Left cardiac atrium (tissue), 4 donors: ENCODE measurements at places on chromosomes 16 and 17. TPM values are rescaled to one million over a fixed set of nuclear protein-coding genes. Genes with fewer than 3 reads are reported as not detected.

- DNase-seq = no peak
Observed at GRCh38 chr17:82649501-82650261, 1.4 kb upstream of the WDR45B start.

Gene RHBDF2
- 18.9 TPM for total RNA-seq

Gene ABCC12
- not detected for total RNA-seq

- no peak for DNase-seq
Observed at GRCh38 chr16:71893888-71894228, 1.5 kb upstream of the IST1 start.

DNA sequence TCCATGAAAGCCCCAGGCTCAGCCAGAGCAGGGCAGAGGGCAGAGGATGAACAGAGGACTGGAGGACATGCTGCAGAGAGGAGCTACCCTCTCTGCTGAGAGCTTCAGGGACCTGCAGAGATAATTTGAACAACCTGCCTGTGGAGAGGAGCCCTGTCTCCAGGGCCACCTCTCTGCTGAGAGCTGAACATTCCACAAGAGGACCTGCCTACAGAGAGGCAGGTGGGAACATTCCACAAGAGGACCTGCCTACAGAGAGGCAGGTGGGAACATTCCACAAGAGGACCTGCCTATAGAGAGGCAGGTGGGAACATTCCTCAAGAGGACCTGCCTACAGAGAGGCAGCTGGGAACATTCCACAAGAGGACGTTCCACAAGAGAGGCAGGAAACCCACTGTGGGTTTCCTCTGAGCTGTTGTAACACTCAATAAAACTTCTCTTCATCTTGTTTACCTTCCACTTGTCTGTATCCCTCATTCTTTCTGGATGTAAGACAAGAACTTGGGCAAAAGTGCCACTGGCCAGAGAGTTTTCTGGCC is 551.9 kb upstream of the CA10 start:
- DNase-seq = no peak

GRCh38 chr17:74474043-74474792 is 7.8 kb downstream of the CD300A start:
- no peak for DNase-seq

GRCh38 chr17:20243524-20243923 is 223.8 kb downstream of the LGALS9B start:
- no peak for DNase-seq

DNA sequence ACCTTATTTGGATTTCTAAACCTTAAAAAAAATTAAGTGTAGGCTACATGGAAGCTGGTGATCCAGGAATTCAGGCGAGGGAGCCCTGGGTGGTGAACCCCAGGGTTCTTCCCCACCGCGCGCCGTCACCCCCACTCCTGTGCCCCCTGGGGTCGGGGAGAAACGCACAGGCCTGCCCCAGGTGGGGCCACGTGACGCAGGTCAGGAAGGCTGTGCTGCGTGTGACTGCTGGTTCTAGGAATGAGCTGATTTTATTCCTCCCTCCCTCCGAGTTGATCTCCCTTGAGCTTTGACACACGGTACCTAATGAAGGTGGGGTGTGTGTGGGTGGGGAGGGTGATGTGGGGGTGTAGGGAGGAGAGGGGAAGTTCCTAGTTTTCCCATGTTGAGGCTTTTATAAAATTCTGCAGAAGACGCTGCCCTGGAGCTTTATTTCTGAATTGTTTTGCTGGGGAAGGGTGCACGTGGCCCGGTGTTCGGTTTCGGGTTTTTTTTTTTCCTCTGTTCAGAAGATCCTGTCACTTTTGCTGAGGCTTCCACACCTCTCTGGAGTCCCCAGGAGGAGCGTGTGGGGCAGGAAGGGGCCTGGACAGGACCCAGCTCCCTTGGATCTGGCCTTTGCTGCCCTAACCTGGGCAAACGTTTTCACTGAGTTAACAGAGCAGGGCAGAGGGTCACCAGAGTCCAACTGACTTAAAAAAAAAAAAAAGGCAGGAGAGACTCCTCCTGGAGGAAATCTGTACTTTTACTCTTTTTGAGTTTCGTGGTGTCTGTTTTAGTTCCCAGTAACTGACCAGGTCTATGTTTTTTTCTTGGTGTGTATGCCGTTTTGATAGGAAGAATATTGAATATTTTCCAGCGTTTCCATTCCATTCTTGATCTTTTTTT is 55.8 kb upstream of the GSE1 start:
- DNase-seq = no peak

DNA sequence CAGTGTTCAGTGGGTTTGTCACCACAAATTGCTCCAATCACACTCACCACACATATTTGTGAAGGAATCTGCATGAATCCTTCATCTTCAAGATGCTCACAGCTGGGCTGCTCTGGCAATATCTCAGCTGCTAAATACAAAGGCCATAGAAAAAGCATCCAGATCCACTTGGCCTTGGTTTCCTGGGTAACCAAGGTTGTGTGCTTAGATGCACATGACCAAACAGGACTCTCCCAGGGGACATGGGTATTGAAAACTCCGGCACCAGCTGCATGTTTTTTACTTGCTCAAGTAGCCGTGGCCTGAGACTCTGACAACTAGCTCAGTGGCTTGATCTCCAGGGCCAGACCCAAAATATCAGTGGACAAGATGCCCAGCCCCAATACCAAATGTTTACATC is 131.3 kb downstream of the CBLN1 start:
- DNase-seq = no peak

DNA sequence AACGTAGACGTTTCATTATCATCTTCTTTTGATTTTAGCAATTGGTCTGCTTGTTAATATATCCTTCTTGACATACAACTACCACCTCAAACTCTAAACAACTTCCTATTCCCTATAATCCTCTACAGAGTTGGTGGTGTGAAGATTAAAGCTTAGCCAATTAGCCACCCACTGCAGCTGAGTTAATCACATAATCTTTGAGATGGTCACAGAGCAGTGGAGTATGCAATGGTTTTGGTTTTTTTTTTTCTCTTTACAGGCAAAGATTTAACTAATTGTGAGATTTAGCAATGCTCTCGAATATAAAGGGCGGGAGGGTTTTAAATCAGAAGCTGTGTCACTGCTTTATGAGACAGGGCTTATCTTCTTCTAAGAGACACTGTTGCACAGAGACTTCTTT is 37.0 kb downstream of the STX8 start:
- DNase-seq = no peak

- DNase-seq = no peak
Observed at GRCh38 chr17:39533891-39534290, 72.6 kb downstream of the CDK12 start.

Gene TBC1D3K
- not detected for total RNA-seq

- peak; percentile 68 for DNase-seq
Observed at GRCh38 chr17:76569607-76570279, 15.9 kb downstream of the ST6GALNAC2 start.

- peak; percentile 5 for DNase-seq
Observed at GRCh38 chr16:57255686-57256415, 10.8 kb downstream of the ARL2BP start.

- DNase-seq = peak; percentile 95
Observed at GRCh38 chr17:2400877-2401425, at the start of gene MNT. Gene MNT (minus strand): TSS chr17:2401060. CDS start chr17:2400712, 348 bp downstream.

Gene KLHL10
- total RNA-seq = 0.18 TPM

Gene KRTAP4-7
- not detected for total RNA-seq

- DNase-seq = no peak
Observed at GRCh38 chr17:58184986-58185761, 7.4 kb upstream of the EPX start.

GRCh38 chr16:74887084-74887483 is 97.8 kb downstream of the WDR59 start:
- no peak for DNase-seq

DNA sequence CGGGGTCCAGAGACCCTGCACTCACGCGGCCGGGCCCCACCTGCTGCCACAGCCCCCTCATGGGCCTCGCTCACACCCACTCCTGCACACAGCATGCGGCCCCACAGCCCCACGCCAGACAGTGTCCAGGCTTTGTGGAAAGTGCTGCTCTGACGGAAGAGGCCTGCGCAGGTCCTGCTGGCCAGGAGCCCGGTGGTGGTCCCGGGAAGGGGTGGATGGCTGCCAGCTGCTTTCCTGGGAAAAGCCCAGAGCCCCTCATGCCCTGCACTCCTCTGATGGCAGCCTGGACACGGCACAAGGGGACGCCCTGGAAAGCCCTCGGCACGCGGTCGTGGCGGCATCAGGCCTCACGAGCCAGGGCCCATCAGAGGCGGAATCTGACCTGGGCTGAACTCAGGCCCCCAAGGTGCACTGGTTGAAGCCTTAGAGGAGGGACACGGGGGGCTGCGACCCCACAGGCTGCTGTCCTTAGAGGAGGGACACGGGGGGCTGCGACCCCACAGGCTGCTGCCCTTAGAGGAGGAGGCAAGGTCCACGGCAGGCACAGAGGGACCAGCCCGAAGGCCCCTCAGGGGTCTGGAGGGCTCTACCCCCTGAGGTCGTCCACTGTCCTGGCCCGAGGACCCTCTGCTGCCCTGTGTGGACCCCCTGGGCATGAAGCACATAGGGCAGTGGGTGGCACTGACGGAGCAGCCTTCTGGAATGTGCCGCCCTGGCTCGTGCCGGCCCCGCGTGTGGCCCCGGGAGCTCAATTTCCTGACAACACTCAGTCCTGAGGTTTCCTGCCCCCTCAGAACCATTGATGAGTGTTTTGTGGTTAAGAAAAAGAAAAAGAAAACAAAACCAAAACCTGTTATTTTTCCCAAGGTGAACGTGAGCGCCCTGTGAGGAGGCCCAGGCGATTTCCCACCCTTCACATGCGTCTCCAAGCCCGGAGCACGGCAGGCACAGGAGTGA is 22.1 kb downstream of the SOX8 start:
- DNase-seq = no peak

DNA sequence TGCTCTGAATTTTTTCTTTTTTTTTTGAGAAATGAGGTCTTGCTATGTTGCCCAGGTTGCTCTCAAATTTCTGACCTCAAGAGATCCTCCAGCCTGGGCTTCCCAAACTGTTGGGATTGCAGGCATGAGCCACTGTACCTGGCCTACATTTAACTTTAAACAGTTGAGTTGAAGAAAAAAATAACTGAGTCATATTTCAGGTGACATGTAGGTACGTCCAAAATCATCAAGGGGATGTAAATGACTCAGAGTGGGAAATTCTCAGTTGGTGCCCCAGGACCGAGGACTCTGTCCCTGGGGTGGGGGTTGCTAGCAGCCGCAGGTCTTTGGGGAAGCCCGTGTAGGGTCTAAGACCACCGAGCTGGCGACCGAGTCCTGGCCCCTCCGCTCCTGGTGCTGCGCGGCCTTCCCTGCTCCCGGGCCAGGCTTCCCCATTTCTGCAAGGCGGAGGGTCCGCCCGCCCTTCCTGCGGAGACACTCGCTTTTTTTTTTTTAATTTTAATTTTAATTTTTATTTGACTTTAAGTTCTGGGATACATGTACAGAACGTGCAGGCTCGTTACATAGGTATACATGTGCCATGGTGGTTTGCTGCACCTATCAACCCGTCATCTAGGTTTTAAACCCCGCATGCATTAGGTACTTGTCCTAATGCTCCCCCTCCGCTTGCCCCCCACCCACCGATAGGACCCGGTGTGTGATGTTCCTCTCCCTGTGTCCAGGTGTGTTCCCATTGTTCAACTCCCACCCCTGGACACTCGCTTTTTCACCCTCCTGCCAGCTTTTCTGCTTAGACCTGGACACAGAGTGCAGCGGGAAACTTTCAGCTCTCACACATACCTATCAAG is 12.7 kb upstream of the N4BP1 start:
- DNase-seq = no peak

DNA sequence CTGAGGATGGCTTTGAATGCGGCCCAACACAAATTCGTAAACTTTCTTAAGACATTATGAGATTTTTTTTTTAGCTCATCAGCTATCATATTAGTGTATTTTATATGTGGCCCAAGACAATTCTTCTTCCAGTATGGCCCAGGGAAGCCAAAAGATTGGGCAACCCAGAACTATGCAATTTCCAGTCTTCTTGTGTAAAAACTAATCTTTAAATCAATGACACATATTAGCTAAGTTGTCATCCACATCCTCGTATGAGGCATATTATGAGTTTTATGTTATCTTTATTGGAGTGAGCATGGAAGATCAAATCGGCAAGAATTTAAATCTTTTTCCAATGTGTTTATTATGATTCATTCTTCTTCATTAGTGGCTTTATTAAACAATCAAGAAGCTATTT is 198.6 kb upstream of the HSBP1 start:
- DNase-seq = no peak

DNA sequence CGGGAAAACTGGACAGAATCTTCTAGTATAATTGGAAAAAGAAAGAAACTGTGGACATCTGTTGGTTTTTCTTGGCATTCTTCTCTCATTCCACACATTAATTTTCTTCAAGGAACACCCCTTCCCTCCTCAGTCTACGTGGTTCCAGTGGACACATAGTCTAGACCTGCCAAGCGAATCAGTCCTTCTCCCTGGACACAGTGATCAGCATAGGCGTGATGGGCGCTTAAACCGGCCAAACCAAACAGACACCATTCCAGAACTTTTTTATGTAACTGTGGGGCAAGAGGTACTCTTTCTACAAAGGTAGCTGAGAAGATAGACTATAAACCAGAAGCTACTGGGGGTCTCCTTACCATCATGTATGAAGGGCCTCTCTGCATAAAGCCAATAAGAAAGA is 121.8 kb upstream of the COX10 start:
- no peak for DNase-seq

Gene ASIC2
- total RNA-seq = 0.08 TPM

Gene PLD2
- total RNA-seq = 14.9 TPM

- DNase-seq = no peak
Observed at GRCh38 chr17:57985675-57985974, 2.4 kb downstream of the VEZF1 start.

Gene SCARF1
- total RNA-seq = 10.7 TPM

GRCh38 chr17:39069114-39069756 is 82.2 kb downstream of the PLXDC1 start:
- no peak for DNase-seq

GRCh38 chr16:64278196-64278595 is 843.7 kb downstream of the CDH11 start:
- no peak for DNase-seq

DNA sequence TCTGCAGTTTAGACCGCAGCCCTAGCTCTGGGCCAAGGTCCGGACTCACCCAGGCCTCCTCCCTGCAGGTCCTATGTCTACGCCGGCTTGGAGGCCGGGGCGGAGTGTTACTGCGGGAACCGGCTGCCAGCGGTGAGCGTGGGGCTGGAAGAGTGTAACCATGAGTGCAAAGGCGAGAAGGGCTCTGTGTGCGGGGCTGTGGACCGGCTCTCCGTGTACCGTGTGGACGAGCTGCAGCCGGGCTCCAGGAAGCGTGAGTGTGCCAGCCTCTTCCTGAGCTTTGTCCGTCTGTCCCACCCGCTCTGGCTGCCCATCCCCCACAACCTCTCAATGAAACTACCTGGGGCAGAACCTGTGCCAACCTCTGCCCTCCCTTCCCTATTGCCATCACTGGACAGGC is 20.1 kb downstream of the WSCD1 start:
- no peak for DNase-seq
